Stimulated activated effector memory CD8-positive, alpha-beta T cell treated with anti-CD3 and anti-CD28 coated beads, Interleukin-12 subunit alpha, Interleukin-12 subunit beta, amount 100 ng/mL, for 72 hours (primary cell): ENCODE measurements at places on chromosomes 3 and 15.

DNA sequence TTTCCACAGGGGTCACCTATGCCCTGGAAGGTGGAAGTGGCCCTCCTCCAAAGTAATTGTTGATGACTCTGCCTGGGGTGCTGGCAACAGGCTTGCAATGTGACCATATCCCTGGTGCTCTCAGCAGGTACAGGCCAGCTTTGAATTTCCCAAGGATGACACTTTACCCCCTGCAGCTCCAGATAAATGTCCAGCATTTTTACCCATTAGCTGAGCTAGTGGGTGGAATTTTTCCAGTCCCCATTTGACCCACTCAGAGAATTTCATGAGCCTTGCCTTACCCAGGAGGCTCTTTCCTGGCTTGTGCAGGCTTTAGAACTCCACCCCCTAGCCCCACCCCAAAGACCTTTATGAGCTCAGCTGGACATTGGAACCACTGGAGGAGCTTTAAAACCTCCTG is 77.6 kb downstream of the ST8SIA2 start:
- no peak for DNase-seq

DNA sequence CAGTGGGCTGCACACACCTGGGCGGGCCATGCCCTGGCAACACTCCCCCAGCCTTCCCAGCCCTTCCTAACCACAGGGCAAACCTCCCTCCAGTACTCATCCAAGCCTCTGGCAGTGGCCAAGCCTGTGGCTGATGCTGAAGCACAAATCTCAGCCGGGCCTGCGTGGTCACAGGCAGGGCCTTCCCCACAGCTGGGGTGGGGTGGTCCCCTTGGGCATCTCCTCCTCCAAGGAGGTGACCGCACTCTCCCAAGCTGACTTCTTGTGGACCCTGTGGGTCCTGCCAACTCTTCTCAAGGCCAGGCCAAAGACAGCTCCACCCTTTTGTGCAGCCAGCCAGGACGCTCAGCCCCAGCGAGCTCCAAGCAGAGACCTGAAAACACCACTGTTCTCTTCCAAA is 21.4 kb downstream of the GRAMD2A start:
- DNase-seq = no peak

DNA sequence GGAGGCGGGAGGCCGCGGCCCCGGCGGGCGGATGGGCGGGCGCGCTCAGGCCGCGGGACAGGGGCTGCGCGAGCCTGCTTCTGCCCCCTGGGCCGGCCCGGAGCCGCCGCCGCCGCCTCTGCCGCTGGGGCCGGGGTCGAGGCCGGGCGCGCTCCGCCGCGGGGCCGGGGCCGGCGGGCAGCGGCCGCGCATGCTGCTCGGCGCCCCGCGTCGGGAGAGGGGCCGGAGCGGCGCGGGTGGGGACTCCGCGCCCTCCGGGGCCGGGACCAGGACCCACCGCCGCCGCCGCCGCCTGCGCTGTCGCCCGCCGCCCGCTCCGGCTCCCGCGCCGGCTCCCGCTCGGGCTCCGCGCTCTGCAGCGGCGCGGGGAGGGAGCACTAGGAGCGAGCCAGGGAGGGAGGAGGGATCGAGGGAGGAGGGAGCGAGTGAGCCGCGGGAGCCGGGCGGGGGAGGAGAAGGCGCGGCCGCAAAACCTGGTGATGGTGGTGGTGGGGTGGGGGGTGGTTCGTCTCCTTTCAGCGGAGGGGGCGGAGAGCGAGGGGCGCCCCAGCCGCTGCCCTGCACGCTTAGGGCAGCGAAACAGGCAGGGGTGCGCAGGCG is at the start of gene LINGO1:
LINGO1 (minus strand) TSS at position 379 of the 600 bp plus-strand sequence. CDS start 597 bp downstream, outside the sequence.
- DNase-seq = no peak

- no peak for DNase-seq
Observed at GRCh38 chr15:83561661-83562060, 92.3 kb upstream of the ADAMTSL3 start.
